ENCODE measurements at places on chromosomes 2 and 18. TPM values are rescaled to one million over a fixed set of nuclear protein-coding genes. Genes with fewer than 3 reads are reported as not detected.

GRCh38 chr18:22783662-22784076 lies 149.5 kb upstream of the RBBP8 start:
- H3K27ac ChIP-seq: peak overlapping the region; percentile 10
- H3K36me3 ChIP-seq: no peaks in the 10 kb centered on the region
- DNase-seq: peak; percentile 67
- H3K27me3 ChIP-seq: no peaks in the 10 kb centered on the region

DNA sequence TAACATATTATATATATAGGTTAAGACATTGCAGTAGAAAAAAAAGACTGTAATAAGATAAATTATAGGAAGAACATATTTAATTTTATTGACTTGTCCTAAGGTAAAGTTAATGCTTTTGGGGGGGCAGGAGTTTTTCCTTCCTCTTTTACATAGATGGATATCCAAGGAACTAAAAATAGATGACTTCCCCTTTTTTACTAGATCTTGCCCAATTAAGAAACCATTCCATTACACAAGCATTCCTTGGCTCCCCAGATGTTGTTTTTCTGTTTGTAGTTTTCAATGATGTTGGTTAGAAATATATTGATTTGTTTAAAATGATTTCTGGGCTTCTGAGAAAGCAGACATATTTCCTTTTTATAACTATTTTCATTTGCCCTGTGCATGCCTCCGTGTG lies 22.4 kb upstream of the PMAIP1 start:
- H3K27me3 ChIP-seq: no peaks in the 10 kb centered on the region
- no peak overlapping the region for H3K4me3 ChIP-seq
- H3K36me3 ChIP-seq: no peaks in the 10 kb centered on the region
- DNase-seq: no peak
- peaks cover 11% of the 10 kb centered on the region for H3K4me1 ChIP-seq

GRCh38 chr18:2223849-2224248 lies 347.5 kb downstream of the METTL4 start:
- peak; percentile 51 for DNase-seq
- H3K36me3 ChIP-seq: no peaks in the 10 kb centered on the region
- no peak overlapping the region for H3K4me3 ChIP-seq
- no peak overlapping the region for H3K27ac ChIP-seq

GRCh38 chr18:8040021-8040420 lies 472.9 kb downstream of the PTPRM start:
- H3K4me1 ChIP-seq: no peaks in the 10 kb centered on the region
- H3K27me3 ChIP-seq: no peaks in the 10 kb centered on the region
- no peaks in the 10 kb centered on the region for H3K36me3 ChIP-seq
- H3K27ac ChIP-seq: no peak overlapping the region
- no peak overlapping the region for H3K4me3 ChIP-seq

Gene NEU4
- not detected for total RNA-seq

DNA sequence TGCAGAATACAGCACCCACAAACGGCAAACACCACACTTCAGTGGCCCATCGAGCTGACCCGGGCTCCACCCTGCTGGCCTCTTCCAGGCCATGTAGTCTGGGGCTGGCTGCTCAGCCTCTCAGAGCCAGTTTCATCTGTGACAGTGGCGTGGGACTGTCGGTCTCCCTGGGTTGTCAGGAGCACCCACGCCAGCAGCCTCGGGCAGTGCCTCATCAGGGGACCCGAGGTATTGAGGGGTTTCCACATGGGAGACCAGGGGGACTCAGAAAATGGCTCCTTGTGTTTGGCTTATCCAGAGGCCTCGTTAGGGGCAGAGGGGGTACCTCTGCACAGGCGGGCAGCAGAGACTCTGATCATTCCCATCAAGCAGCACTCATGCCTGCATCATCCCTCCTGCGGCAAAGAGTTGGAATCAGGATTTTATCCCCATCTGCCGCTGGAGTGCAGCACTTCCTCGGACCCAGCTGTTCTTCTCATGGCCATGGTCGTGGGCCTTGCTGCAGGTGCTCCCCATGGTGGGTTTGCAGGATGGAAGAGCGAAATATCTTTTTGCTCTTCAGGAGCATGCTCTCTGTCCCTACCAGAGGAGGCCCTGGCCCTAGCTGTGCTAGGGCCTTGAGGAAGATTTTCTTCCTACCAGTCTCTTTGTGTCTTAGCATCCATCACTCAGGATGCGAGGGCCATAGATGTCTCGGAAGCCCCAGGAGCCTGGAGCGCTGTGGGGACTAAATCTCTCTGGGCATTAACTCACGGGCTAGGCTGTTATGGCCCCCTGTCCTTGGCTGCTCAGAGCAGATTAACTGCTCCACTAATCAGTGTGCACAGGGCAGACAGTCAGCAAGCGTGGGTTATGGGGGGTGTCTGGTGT lies 100.8 kb downstream of the CLIP4 start:
- H3K27ac ChIP-seq: no peak overlapping the region
- no peak for DNase-seq
- no peak overlapping the region for H3K4me3 ChIP-seq
- no peaks in the 10 kb centered on the region for H3K27me3 ChIP-seq
- H3K4me1 ChIP-seq: peaks cover 4% of the 10 kb centered on the region

GRCh38 chr2:188244383-188244782 lies 47.3 kb upstream of the GULP1 start:
- no peaks in the 10 kb centered on the region for H3K36me3 ChIP-seq
- no peak for DNase-seq
- H3K27me3 ChIP-seq: no peaks in the 10 kb centered on the region
- H3K27ac ChIP-seq: no peak overlapping the region
- no peak overlapping the region for H3K4me3 ChIP-seq

- H3K27me3 ChIP-seq: no peaks in the 10 kb centered on the region
- peak; percentile 27 for DNase-seq
- peaks cover 5% of the 10 kb centered on the region for H3K36me3 ChIP-seq
- peak overlapping the region; percentile 18 for H3K27ac ChIP-seq
- no peak overlapping the region for H3K4me3 ChIP-seq
- peaks cover 11% of the 10 kb centered on the region for H3K4me1 ChIP-seq
Measured at GRCh38 chr2:128347701-128348539, 29.3 kb upstream of the HS6ST1 start.

GRCh38 chr2:8343031-8343430 lies 338.8 kb upstream of the ID2 start:
- H3K4me3 ChIP-seq: no peak overlapping the region
- no peak overlapping the region for H3K27ac ChIP-seq
- H3K36me3 ChIP-seq: no peaks in the 10 kb centered on the region
- no peaks in the 10 kb centered on the region for H3K4me1 ChIP-seq
- H3K27me3 ChIP-seq: no peaks in the 10 kb centered on the region

DNA sequence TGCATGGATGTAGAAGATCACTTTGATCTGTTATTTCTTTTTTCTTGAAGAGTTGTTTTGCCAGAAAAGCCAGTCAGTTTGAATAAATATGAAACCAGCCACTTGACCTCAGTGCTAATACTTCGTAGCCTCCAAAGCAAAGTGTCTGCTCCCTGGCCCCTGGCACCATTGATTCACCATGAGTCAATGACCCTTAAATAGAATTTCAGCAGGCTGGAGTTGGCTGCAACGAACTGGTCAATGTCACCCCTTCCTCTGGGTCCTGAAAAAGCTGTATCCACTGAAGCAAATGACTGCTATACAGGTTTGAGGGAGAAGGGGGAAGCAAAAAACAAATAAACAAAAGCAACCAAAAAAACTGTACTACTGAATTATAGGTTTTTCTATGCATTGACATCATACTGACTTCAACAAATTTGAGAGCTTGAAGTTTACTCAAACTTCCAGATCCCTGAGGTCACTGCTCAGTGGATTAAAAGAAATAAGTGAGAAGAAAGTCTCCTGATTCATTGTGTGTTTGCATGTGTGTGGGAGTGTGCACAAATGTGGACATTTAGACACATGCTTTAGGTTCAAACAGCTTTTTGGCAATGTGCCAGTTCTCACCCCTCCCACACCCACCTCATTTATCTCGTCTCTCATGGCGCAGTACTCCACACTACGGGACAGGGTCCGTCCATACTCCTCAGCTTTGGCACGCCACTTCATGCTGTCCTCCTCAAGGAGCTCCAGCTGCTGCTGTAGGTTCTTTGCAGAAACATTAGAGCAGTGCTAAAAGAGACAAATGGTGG lies 58.1 kb upstream of the TTN start:
- H3K4me3 ChIP-seq: no peak overlapping the region
- DNase-seq: no peak
- H3K27ac ChIP-seq: no peak overlapping the region
- peaks cover 5% of the 10 kb centered on the region for H3K4me1 ChIP-seq
- H3K27me3 ChIP-seq: no peaks in the 10 kb centered on the region

Gene NYAP2
- total RNA-seq: 0.07 TPM

GRCh38 chr2:39995005-39995737 lies 216.1 kb upstream of the THUMPD2 start:
- H3K36me3 ChIP-seq: no peaks in the 10 kb centered on the region
- H3K27ac ChIP-seq: no peak overlapping the region
- no peaks in the 10 kb centered on the region for H3K27me3 ChIP-seq
- peaks cover 13% of the 10 kb centered on the region for H3K4me1 ChIP-seq

DNA sequence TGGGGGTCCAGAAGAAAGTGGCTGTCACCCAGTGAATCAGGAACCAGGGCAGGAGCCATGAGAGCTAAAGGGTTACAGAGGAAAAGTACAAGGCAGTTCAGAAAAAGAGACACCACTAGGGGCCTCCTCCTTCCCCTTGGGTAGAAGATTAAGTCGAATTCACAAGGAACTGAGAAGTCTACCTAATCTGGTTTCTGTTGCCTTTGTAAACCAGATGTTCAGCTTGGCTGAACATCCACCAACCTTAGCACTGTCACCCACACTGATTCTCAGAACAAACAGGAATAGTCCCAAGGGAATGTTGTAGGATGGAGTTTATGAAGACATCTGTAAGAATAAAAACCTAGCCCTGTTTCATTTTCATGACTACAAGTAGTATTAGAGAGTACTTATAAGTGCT lies 90.4 kb upstream of the NOSTRIN start:
- H3K27me3 ChIP-seq: no peaks in the 10 kb centered on the region
- no peak overlapping the region for H3K4me3 ChIP-seq
- peak; percentile 37 for DNase-seq
- no peaks in the 10 kb centered on the region for H3K36me3 ChIP-seq
- no peaks in the 10 kb centered on the region for H3K4me1 ChIP-seq

Gene IL1R2
- not detected for total RNA-seq

Gene FBXO41
- 1.5 TPM for total RNA-seq

DNA sequence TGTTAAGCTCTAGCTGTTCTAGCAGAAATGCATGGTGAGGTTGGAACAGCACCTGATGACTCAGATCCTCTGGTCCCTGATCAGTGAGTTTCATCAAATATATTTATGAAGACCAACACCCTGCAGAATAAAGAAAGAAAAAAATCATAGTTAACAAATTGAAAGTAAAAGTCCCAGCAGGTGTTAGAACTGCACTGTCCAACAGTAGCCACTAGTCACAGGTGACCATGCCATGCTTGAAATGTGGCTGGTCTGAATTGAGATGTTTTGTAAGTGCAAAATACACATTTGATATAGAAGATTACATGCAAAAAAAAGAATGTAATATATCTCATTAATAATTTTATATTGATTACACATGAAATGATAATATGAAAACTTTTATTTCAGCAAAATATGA lies 1010.7 kb upstream of the ZEB2 start:
- no peak overlapping the region for H3K27ac ChIP-seq
- no peak overlapping the region for H3K4me3 ChIP-seq
- H3K4me1 ChIP-seq: no peaks in the 10 kb centered on the region
- H3K27me3 ChIP-seq: no peaks in the 10 kb centered on the region
- H3K36me3 ChIP-seq: no peaks in the 10 kb centered on the region

Gene VWA3B
- total RNA-seq: not detected

DNA sequence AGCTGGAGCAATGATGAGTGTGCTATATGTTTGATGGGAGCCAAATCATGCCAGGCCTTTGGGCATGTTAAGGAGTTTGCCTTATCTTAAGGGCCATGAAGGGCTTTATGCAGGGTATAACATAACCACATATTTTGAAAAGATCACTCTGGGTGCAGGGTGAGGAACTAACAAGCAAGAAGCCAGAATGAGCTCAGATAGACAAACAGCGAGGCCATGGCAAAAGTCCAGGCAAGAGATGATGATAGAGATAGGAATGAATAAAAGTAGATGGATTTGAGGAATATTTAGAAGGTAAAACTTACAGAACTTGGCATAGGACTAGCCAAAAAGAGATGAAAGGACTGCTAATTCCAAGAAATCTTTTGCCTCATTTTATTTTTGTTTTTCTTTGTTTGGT lies 6.7 kb downstream of the GALNT3 start:
- no peak overlapping the region for H3K27ac ChIP-seq
- H3K4me1 ChIP-seq: no peaks in the 10 kb centered on the region
- peaks cover 11% of the 10 kb centered on the region for H3K27me3 ChIP-seq
- no peaks in the 10 kb centered on the region for H3K36me3 ChIP-seq
- H3K4me3 ChIP-seq: no peak overlapping the region

DNA sequence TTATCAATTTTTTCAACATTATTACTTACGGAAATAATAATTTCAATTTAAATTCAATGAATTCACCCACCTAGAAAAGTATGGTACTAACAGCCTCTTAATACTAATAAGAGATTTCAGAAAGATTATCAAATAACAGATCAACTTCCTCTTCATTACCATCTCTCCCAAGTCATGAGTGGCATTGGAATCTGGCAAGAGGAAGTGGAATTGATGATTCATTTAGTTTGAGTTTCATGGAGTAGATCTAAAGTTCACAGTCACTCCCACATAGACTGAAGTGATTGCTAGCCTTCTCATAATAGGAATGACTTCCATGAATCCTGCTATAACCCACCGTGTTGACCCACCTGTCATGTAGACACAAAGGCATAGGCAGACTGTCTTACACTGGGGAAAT lies 77.7 kb upstream of the WDR75 start:
- H3K27ac ChIP-seq: no peak overlapping the region
- no peak for DNase-seq
- H3K27me3 ChIP-seq: no peaks in the 10 kb centered on the region
- H3K4me1 ChIP-seq: no peaks in the 10 kb centered on the region

DNA sequence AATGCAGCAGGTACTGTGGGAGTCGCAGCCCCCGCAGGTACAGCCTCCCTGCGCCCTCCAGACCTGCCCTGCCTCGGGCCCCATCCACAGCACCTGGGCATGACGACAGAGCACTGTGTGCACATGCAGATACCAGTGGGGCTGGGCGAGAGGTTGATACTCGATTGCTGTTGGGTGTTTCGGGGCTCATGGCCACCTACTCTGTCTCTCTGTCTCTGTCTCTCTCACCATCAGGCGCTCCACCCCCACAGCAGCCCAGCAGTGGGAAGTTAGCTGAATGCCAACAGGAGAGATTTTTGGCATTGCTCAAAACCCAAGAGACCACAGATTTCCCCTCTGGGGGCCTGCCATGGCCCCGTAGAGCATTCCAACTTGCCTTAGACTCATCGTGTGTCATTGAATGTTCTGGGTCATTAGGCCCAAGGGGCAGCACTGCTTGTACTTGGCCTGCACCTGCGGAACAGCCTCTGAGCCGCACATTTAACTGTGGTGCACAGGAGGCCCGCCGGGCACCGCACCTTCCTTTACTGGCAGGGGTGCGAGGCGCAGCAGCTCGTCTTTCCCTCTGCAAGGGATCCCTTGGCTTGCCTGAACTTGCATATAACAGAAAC lies 18.8 kb downstream of the KCNIP3 start:
- H3K27me3 ChIP-seq: no peaks in the 10 kb centered on the region
- H3K27ac ChIP-seq: no peak overlapping the region
- no peaks in the 10 kb centered on the region for H3K4me1 ChIP-seq
- no peaks in the 10 kb centered on the region for H3K36me3 ChIP-seq
- DNase-seq: no peak

Data from neural progenitor cell (in vitro differentiated cells).